ENCODE measurements at places on chromosomes 5 and 9.

GRCh38 chr5:54440456-54440893 lies 15.0 kb upstream of the HSPB3 start:
- DNase-seq, result no peak

GRCh38 chr9:83029531-83030137 lies 33.3 kb downstream of the RASEF start:
- no peak for DNase-seq

DNA sequence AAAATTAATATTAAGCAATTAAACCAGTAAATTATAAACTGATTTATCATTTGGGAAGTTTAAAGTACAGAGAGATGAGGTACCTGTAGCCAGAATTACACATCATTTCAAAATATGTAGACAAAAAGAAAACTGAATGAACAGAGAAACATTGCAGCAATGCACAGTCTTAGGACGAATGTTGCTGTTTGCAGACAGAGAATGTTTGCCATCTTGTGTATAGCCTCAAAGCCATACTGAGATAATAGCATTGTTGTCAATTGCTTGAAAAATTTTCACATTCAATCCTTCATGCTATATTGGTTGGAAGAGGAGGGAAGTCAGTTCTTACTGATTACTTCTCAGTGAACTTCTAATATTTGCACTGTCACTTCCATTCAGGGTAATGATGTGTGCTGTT lies 326.2 kb downstream of the PRR16 start:
- DNase-seq, result no peak

GRCh38 chr5:173745123-173745522 lies 128.7 kb upstream of the BOD1 start:
- no peak for DNase-seq

DNA sequence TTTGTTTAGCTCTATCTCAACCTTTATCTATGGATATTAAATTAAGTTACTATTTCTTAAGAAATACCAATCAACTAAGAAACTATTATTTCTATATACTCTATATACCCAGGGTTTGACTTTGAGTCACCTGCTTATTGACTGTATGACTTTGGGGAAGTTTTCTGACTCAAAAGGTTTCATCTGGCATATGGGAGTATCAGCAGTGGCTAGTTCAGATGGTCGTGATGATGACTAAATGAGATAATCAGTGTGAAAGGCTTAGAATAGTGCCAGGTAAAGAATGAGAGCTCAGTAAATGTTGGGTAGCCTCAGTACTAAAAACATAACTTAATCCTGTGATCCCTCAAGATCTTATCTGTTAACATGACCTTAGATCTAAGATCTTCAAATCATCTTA lies 179.7 kb upstream of the ISL1 start:
- no peak for DNase-seq

DNA sequence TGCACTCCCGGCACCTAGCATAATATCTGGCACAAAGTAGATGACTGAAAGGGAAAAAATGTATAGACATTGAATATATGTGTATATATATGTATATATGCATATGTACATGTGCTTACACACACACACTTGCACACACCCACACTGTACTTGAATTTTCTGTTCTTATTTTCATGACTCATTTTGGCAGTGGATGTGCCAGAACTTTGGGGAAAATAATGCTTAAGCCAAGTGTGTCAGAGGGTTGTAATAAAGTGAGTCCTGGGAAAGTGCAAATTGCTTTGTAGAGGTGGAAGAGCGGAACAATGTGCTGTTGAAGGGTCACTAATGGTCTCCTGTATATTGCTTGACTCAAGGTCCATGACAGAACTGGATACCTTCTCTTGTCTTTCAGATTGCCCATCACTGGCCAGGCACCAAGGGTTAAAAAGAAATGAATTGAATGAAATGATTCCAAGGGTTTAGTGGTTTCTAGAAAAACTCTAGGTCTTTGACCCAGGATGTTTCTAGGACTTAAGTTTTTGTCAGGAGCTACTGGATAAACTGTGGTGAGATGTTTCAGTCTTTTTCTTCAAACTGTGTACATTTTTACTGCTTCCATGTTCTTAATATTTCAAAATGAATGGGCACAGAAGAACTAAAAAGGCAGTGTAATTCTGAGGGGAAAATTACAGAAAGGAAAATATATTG lies 129.9 kb upstream of the MOCS2 start:
- DNase-seq, result no peak

GRCh38 chr5:68137511-68138140 lies 77.9 kb upstream of the PIK3R1 start:
- no peak for DNase-seq

GRCh38 chr5:178223828-178224335 lies 8.7 kb downstream of the PHYKPL start:
- no peak for DNase-seq

GRCh38 chr5:160480652-160481051 lies 59.0 kb downstream of the PTTG1 start:
- no peak for DNase-seq

- no peak for DNase-seq
Observed at GRCh38 chr9:7324152-7324598, 475.4 kb downstream of the DMAC1 start.

GRCh38 chr5:107395632-107396350 lies 274.9 kb downstream of the EFNA5 start:
- no peak for DNase-seq

- no peak for DNase-seq
Observed at GRCh38 chr9:84439250-84439649, 98.7 kb upstream of the SLC28A3 start.

DNA sequence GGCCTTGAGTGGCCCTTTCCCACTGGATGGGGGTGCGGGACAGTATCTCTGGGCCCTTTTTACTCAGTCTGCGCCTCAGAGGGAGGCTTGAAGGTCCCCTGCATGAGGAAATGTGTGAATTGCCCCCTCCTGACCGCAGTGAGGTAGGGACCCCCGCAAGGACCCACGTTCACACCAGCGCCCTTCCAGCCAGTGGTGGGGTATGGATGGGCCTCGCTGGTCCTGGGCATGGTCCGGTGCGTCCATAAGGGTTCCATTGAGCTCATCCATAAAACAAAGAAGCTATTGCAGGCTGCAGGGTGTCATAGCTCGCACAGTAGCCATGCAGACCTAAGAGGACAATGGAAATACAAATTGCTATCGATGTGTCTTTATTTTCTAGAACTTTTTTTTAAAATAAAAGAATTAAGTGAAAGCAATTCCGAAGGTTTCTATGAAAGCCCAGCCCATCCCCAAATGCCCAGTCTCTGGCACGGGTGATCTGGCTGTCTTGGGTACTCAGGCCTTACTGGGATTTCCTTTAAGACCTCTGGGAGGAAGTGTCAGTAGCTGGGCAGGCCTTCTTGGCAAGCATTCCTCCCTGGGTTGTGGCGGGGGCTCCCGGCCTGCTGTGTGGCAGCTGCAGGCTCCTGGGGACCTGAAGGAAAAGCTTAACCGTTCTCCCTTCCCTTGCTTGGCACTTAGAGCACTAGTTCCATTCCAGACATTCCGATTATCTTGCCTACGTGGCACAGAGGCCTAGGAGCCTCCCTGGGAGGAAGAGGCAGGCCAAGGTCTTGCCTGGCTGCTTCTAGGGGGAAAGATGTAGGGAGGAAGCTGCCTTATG lies 1.5 kb upstream of the SEMA5A start:
- no peak for DNase-seq

DNA sequence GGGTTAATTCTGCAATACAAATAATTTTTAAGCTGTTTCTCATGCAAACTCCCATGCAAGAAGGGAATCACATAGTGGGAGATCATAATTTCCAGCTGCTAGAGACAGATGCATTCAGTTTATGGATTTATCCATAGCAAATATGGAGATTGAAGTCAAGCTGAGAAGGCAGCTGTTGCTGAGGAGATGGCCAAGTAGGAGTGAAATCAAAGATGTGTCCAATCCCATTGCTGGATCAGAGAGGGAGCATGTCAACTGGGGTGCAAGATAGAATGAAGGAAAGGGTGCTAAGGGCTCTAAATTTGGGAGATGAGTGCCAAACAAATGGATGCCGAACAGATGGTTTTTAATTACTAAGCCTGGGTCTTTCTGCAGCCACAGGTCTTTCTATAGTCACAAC lies 504.5 kb downstream of the NFIB start:
- no peak for DNase-seq
